Stimulated activated CD8-positive, alpha-beta memory T cell treated with anti-CD3 and anti-CD28 coated beads, Interleukin-15, amount 100 ng/mL, for 24 hours (primary cell): ENCODE measurements at places on chromosomes 1 and 21.
A peak's percentile ranks its signal among the peaks of the same experiment; 100 is the strongest.

GRCh38 chr1:203628201-203629015 is 1.8 kb downstream of the ATP2B4 start:
- no peak for DNase-seq

- no peak for DNase-seq
These were observed 1.1 kb downstream of the SERBP1 start for GRCh38 chr1:67429011-67429527.

- no peak for DNase-seq
These were observed 49.8 kb downstream of the KCNT2 start for GRCh38 chr1:196558411-196558810.

DNA sequence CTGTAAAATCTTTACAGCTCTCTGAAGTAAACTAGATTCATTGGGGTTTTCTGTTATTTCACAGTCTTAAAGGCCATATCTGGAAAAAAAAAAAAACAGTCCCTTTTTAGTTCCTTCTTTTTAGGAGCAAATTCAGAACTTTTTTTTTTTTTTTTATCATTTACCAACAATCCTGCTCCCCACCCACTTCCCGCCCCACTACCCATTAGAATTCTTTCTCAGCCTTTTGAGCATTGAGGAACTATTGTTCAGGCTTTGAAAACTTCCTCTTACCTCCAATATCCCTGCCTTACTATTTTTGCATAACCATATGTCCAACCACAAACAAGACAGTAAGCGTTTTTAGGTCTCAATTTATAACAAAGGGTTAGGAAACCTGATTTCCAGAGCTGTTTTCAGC is 330.1 kb downstream of the PLPP3 start:
- no peak for DNase-seq

DNA sequence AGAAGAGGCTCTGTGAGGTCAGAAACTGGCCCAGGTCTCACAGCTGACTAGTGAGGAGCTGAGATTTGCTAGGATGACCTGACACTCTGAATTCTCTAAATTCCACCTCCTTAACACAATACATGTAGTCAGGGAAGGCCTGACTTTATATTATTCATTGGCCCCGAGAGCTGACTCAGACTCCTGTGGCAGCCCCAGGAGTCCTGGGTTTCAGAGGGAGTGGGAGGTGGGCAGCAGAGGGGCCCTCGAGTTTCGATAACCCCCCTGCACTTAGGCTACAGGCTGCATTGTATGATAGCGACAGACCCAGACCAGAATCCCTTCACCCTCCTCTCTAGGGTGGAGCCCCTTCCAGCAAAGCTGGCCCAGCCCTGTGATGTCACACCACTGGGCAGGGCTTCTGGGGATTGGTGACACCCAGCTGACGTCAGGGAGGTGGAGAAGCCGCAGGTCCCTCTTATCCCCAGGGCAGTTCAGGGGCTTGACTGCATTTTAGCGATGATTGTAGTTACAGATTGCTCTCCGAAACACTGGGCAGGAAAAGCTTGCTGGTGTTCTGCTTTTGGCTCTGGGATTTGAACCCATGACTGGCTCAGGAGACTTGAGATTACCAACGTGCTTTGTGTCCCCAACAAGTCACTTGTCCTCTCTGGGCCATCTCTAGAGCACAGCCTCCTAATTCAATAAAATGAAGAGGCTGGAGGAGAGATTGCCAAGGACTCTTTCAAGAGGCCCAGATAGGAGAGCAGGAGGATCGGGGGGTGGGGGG is 17.0 kb upstream of the GPR37L1 start:
- no peak for DNase-seq

DNA sequence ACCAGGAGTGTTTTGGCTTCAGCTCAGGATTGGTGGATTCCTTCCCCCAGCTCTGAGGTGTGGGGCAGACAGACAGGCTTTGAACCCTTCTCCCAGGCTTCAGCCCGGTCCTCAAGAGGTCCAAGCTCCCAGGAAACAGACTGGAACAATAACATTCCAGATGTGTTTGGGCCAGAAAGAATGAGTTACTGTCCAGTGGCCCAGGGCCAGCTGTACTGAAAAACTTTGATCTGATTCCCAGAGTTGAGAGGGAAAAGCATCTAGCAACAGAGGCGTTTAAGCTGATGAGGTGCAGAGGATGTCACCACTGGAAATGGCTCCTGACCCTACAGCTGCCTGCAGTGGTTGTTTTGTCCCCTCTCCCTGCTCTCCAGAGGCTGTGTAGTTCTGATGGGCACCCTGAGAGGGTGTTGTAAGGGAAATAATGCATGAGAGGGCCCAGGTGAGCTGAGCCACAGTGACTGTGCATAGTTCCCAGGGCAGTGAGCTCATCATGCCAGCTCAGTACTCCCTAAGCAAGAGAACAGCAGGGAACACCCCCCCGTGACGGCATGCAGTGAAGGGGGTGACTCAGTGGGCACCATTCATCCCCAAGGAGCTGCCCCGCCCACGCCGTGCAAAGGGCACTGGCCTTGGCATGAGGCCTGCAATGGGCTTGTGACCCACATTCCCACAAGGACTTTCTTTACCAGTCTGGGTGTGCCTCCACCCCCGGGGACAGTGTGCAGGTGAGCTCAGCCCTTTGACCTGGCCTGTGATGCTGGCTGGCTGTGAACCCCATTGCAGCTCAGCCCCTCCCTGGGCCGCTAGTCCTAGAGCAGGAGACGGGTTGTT is 13.8 kb upstream of the SFN start:
- no peak for DNase-seq

DNA sequence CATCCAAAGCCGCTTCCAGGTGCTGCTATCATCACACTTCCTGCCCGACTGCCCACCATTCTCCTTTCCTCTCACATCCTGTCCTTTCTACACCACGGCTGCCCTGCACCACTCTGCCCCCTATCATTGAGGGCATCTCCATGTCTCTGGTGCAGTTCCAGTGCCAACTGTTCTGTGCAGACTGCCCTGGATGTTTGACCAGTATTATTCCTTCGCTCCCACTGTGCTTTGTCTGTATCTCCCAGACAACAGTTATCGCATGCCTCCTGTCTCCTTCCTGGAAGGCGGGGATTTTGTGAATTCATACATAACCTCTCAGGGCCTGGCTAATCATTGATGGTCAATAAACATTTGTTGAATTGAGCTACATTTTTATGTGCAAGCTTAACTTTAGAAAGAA is 63.6 kb upstream of the GNG12 start:
- no peak for DNase-seq

GRCh38 chr21:29718081-29718815 is 221.5 kb downstream of the GRIK1 start:
- no peak for DNase-seq

DNA sequence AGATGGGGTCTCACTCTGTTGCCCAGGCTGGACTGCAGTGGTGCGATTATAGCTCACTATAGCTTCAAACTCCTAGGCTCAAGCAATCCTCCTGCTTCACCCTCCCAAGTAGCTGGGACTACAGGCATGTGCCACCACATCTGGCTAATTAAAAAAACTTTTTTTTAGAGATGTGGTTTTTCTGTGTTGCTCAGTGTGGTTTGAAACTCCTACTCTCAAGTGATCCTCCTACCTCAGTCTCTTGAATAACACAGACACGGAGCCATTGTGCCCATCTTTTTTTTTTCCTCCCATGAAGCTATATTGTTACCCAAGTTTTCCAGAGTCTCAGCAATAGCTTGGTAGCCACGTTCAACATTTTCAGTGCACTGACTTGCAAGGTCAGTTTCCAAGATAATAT is 2.7 kb downstream of the GIPC2 start:
- no peak for DNase-seq

DNA sequence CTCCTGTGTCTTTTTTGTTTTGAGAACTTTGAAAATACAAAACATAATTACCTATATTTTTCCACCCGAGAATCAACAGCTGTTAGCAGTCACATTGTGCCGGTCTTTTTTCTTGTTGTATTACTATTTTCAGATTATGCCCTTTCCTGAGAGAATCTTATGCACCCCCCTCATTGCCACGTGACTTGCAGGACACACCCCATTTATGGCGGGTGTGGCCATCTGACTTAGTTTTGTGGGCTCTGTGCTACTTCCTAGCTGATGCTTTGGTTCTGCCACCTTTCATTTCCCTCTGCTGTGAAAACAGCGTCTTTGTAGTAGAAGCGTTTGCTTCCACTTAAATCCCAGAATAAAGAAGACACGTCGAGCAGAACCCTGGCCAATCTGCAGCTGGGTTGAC is 82.8 kb upstream of the SOX13 start:
- DNase-seq = no peak

- DNase-seq = no peak
These were observed 135.4 kb upstream of the ATP1B1 start for GRCh38 chr1:168970926-168971659.

DNA sequence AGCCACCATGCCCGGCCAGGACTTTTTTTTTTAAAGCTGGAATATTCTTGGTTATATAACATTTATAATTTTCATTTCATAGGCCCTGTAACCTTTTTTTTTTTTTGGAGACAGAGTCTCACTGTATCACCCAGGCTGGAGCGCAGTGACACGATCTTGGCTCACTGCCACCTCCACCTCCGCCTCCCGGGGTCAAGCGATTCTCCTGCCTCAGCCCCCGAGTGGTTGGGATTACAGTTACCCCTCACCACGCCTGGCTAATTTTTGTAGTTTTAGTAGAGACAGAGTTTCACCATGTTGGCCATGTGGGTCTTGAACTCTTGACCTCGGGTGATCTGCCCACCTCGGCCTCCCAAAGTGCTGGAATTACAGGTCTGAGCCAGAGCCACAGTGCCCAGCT is 12.6 kb downstream of the ZYG11B start:
- no peak for DNase-seq

DNA sequence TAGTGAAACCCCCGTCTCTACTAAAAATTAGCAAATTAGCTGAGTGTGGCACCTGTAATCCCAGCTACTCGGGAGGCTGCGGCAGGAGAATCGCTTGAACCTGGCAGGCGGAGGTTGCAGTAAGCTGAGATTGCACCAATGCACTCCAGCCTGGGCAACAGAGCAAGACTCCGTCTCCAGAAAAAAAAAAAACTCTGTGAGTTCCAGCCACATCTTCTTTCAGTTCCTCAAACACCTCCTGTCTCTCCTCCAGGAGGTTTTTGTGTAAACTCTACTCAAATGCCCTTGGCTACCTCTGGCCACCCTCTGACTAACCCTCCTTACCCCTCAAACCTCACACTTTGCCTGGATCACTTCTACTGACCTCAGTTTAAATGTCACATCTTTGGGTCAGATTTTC is 38.1 kb downstream of the RCSD1 start:
- DNase-seq = no peak

- no peak for DNase-seq
These were observed 28.0 kb upstream of the H3-3A start for GRCh38 chr1:226034482-226034881.

- no peak for DNase-seq
These were observed 258.0 kb downstream of the KCNJ6 start for GRCh38 chr21:37658121-37658816.

- DNase-seq = no peak
These were observed 14.7 kb downstream of the HYI start for GRCh38 chr1:43438953-43439581.

DNA sequence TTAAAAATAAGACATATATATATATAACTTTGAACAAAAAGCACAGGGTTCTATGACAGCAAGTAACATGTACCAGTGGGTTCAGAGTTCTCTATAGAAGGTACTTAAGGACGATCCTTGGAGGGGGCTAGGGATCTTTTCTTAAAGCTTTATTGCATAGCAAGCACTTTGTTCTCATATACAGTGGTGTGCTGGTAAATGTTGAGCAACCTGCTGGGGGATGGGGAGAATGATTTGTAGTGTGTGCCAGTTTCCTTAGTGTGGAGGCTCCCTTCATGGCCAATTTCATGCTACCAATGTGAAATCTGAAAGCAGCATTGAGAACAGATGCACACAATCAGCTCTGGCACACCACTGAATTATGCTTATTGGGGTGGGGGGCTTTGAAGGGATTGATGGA is 69.5 kb upstream of the NFASC start:
- no peak for DNase-seq

- no peak for DNase-seq
These were observed 22.7 kb downstream of the GLUL start for GRCh38 chr1:182368903-182369302.

- DNase-seq = no peak
These were observed 351.5 kb downstream of the USP25 start for GRCh38 chr21:16081304-16081703.

DNA sequence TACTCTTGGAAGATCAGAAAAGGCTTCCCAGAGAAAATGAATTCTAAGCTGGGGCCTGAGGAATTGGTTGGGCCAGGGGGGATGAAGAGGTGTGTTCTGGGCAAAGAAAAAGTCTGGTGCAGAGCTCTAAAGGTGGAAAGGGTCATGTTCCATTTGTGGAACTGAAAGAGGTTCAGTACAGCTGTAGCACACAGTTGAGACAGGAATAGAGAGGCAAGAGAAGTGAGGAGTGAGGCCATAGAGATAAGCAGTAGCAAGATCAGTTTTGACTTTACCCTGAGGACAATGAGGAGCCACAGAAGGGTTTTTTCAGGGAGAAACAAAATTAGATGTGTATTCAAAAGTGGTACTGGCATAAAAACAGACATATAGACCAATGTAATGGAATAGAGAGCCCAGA is 30.3 kb upstream of the MUTYH start:
- no peak for DNase-seq

GRCh38 chr1:248857201-248857600 is 1.7 kb downstream of the ZNF692 start:
- no peak for DNase-seq

GRCh38 chr1:176643536-176643935 is 180.6 kb downstream of the PAPPA2 start:
- no peak for DNase-seq

- DNase-seq = peak; percentile 76
These were observed 79.0 kb upstream of the NFASC start for GRCh38 chr1:204791453-204792353.

GRCh38 chr21:14767192-14767852 is 221.2 kb upstream of the SAMSN1 start:
- DNase-seq = no peak

- DNase-seq = no peak
These were observed 9.7 kb upstream of the DHX9 start for GRCh38 chr1:182829285-182829932.
